Activated T-helper 2 cell treated with anti-CD3 and anti-CD28 coated beads, Interferon-gamma antibody, Interleukin-2, Interleukin-4, amounts not matched to agents 10 μg/mL and 5 μg/mL and 100 μg/mL, durations not matched to agents 14 hours and 24 hours and 36 hours (primary cell): ENCODE measurements at places on chromosomes 16 and 17.

GRCh38 chr17:3693829-3694231 lies 2.1 kb downstream of the P2RX5 start:
- DNase-seq, result no peak

GRCh38 chr17:14831491-14831890 lies 433.6 kb downstream of the PMP22 start:
- DNase-seq, result no peak

GRCh38 chr16:61323456-61323855 lies 712.8 kb downstream of the CDH8 start:
- DNase-seq, result no peak

- DNase-seq, result no peak
Measured at GRCh38 chr16:24119807-24120206, 136.3 kb upstream of the CACNG3 start.

DNA sequence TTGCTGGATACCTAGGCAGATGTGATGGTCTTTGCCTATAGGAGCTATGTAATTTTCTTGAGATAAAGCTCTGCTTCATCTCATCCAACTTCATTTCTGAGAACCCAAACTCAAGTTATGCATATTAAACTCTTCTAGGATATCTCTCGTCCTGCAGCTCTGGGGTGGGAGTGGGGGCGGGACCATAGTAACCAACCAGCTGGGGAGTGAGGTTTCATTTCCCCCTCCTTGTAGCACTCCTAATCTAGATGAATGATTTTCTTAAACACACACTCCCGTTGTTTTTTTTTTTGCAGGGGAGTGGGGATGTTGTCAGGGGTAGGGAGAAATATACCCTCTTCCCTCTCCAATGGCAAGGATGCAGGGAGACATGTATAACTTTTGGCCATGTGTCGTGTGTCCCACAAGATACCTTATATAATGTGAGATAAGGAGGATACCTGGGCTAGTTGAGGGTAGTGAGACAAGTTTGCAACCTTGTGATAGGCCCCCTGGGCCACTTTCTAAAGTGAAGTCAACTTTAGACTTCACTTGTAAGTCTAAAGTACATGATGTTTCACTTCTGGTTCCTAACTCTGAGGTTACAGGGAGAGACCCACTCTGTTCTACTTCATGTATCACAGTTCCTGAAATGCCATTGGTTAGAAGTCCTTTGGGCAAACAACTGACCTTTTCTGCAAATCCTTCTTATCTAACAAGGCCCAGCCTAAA lies 10.5 kb upstream of the HEATR6 start:
- no peak for DNase-seq

DNA sequence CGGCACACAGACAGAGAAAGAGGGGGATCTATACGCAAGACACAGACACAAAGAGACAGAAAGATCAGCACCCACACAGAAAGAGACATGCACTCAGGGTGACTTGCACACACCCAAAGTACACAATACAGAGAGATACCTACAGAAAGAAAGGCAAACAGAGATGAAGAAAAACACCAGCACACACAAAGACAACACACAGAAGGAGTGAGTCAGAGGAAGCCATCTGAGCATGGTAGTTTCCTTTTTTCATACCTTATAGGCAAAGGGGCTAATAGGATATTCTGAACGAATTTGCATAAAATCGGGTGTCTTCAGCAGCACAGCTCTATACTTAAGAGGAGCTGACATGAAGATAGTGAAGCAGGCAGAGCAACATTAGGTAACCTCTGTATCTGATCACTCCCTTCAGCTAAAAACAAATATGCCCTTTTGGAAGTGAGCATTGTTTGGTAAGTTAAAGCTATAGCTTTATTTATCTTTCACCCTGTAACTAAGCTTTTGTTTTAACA lies 198.6 kb downstream of the AATF start:
- no peak for DNase-seq

GRCh38 chr17:19613979-19614378 lies 34.6 kb upstream of the ALDH3A2 start:
- DNase-seq, result no peak

- no peak for DNase-seq
Measured at GRCh38 chr17:16934133-16934795, 37.7 kb downstream of the TNFRSF13B start.

DNA sequence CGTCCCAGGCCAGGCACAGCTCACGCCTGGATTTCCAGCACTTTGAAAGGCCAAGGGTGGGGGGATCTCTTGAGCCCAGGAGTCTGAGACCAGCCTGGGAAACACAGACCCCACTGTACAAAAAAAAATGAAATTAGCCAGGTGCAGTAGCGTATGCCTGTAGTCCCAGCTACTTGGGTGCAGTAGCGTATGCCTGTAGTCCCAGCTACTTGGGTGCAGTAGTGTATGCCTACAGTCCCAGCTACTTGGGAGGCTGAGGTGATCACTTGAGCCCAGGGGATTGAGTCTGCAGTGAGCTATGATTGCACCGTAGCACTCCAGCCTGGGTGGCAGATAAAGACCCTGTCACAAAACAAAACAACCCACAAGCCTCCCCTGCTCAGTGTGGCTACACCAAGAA lies 27.0 kb upstream of the SLC25A19 start:
- DNase-seq, result no peak

GRCh38 chr16:85498607-85499006 lies 114.5 kb upstream of the GSE1 start:
- no peak for DNase-seq

GRCh38 chr16:24036614-24037013 lies 200.8 kb downstream of the PRKCB start:
- no peak for DNase-seq

GRCh38 chr17:48569674-48570324 lies 8.4 kb downstream of the HOXB4 start:
- DNase-seq, result no peak

- no peak for DNase-seq
Measured at GRCh38 chr17:61926826-61927207, 965 bp downstream of the INTS2 start.
